Fibroblast of pulmonary artery (primary cell): ENCODE measurements at places on chromosomes 2 and 18.

- no peak for DNase-seq
Measured at GRCh38 chr2:138831154-138831553, 51.0 kb upstream of the NXPH2 start.

- peak; percentile 40 for DNase-seq
Measured at GRCh38 chr2:157438863-157439823, 4.7 kb downstream of the CYTIP start.

DNA sequence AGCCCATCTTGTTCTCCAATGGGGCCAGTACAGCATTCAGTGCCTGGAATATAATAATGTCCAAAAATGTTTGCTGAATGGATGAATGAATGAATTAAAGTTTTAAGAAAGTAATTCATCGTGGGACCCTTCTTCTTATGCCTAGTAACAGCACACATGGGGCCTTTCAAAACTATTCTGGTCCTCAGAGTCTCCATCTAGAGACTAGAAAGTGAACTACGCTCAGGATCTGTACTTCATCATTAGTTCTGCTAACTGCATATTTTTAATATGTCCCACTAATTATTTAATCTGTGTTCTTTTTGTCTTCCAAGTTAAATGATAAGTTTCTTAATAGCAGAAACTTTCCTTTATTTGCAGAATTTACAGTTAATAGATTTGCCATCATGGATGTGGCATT, 172.5 kb downstream of the SMAD2 start:
- peak; percentile 12 for DNase-seq

DNA sequence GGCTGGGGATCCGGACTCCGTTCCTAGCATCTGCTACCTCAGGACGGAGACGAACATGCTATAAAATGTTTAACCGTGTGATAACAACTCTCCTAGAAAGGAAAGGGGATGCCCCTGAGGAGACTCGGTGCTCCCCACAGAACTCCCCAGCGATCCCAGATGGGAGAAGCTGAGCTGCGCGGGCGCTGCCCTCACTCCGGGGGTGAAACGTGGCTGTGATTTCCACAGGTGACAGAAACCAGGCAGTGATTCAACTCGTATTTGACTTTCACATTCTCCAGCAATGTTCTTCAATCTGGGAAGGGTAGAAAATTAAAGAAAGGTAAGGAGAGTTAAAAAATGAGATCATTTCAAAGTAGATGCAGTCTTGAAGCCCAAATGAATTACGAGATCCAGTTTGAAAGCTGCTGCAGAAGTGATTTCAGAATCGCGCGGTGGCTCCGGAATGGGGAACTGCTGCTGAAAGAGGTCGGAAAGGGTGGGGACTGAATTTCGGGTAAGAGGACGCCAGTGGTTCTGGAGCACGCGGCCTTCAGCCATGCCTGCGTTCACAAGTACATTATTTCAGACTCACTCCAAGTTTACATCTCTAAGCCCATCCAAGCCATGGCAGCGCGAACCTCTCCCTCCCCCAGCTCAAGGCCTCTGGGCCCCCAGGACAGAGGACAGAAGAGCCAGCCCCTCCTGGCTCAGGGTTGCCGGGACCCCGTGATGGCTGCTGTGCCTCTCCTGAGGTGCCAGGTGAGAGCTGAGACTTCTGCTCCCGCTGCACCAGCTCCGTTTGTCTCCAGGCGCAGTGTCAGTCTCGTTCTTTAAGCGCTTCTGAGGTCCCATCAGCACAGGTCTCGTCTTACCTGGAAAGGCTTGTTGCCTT, 39.5 kb downstream of the ADNP2 start:
- peak; percentile 18 for DNase-seq

DNA sequence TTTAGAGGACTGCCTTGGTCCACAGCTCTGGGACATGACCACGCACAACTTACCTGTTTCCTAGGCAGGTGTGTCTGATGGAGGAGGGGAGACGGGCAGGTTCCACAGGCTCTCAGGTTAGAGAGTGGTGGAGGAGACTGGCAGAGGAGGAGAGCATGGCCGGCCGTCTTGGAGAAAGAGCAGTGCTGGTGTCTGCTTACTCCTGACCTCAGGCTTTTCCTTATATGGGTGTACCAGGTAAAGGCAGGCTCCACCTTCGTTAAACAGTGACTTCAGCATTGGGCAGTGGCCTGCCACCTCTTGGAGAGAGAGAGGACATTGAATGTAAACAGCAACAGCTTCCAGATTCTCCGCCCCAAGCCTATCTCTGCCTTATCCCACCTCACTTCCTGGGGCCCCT, at the start of gene CAPN13:
Gene CAPN13, minus strand, starts transcription at position 198 of the 400 bp plus-strand sequence. CDS start 20,121 bp downstream, outside the sequence.
- no peak for DNase-seq

GRCh38 chr2:195595825-195596224, 61.2 kb upstream of the SLC39A10 start:
- DNase-seq, result no peak

GRCh38 chr2:237154082-237154638, 68.5 kb downstream of the COPS8 start:
- peak; percentile 74 for DNase-seq

DNA sequence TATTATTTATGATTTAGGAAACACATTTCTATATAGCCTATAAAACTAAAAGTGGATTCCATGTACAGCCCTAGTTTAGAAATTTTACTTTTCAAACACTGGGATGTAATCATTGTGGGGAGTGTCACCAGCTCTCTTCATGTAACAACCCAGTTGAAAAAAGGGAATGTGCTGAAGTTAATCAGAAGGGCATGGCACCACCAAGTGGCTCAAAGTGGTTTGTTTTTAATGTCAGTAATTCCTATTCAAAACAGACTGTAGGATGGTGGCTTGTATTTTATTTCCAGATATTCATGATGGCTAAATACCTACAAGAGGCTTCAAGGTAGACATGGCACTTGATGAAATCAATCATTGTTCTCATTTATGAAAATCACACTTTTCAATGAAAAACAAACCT, 58.1 kb upstream of the TMEM182 start:
- peak; percentile 44 for DNase-seq

GRCh38 chr2:11665028-11665427, 5.0 kb downstream of the NTSR2 start:
- DNase-seq, result no peak

DNA sequence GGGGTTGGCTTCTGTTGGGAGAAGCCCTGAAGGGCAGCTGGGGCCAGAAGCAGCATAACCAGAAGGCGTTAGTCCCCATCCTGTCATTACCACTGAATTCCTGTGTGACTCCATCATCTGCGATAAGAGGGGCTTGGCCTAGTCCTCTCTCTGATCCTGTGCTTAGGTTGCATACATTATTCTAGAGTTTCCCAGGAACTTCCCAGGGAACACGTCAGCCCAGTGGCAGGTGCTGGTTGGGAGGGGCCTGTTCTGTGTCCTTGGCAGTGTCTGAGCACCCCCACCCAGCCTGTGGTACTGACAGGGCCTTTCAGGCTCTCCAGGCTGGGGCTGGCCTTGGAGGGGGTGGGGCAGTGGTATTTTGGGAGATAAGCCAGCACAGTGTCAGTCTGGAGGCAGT, 4.5 kb upstream of the TOGARAM2 start:
- peak; percentile 55 for DNase-seq

DNA sequence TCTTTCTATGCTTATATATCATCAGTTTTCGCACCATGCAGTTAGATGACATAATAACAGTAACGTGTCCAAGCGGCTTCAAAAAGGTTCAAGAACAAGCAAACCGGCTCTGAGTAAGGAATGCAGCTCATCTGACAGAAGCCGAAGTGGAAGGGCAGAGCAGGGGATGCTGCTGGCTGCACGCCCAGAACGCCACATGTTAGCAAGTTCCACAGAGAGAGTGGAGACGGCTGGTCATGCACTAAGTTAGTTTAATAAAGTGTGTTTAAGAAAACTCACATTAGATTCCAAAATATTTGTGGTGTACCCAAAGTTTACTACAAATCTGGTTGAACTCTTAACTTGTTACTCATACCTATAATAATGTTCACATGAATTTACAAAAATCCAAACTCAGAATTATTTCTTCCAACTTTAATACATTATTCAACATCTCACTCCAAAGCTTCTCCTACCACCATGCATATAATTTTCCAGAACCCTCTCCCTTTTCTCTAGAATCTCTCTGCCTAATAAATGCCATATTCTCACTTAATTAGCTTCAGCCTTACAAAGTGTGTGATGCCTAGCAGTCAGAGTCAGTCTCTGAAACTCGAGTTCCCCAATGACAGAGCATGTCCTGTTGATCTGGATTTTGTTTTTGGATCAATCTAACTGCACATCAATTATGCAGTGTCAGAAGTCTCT, 170.0 kb downstream of the DNAH7 start:
- DNase-seq, result peak; percentile 95

DNA sequence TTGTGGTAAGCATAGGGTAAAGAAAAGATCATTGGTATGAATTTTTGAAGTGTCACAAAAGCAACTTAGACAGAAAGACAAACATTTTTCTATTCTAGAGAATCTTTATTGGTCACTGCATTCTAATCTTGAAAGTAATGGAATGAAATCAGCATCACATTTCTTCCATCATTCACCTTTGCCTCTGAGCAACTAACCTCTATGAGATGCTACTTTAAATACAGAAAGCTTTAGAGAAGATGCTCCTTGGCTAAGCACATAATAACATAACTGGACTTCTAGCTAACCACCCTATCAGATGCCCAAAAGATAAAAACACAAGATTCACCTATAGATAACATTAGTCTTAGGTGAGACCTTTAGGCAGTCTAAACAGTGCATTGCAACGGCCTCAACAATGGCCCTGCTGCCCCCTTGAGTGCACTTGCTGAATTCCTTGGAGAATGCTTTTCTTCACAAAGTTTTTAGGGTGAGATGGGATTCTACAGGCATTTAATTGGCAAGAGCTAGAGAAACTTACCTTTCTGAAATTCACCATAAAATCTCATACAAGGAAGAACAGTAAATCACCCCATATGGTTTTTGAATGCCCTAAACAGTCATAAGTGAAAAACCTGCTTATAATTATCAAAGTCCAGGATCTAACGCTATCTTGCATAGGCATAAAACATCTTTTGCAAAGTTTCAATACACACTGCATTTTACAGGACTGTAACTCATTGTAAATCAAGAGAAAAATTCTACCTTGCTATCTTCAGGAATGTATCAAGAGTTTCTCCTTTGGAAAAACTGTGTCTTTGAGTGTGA, 791.3 kb upstream of the CHAC2 start:
- peak; percentile 19 for DNase-seq

GRCh38 chr2:82289446-82289845, 1984.9 kb upstream of the LRRTM1 start:
- DNase-seq, result no peak

GRCh38 chr2:109226128-109226527, 97.1 kb downstream of the SH3RF3 start:
- DNase-seq, result no peak

- no peak for DNase-seq
Measured at GRCh38 chr2:98658816-98659490, 50.6 kb downstream of the UNC50 start.

DNA sequence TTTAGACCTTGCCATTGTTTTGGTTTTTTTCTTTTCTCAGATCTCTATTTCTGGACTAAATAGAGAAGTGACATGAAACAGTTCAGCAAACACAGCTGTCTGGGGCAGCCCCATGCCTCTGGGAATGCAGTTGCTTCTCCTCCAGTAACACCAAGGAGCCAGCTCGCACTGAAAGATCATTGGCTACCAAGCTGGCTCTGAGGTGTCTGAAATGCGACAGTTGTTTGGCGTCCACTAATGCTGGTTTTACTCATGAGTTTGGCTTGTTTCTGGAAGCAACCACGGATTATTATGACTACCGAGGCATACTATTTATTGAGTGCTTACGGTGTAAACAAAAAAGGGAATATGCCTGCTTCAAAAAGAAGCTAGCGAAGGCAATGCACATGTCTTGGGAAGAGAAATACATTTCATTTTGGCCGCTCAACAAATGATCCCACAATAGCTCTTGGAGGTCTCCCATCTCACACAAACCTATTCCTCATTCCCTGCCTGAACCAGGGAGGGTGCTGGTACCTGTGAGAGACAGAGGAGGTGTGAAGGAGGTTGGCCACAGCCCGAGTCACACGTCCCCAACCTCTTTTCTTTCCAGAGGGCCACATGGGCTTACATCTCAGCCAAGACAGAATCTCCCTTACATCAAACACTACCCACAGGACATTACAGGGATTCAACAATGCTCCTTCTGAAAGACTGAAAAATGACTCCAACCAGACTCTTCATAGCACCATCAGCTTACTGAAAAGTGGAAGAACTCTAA, 37.5 kb upstream of the NEB start:
- DNase-seq, result peak; percentile 16

- DNase-seq, result no peak
Measured at GRCh38 chr2:236636261-236636660, 66.6 kb downstream of the ACKR3 start.

DNA sequence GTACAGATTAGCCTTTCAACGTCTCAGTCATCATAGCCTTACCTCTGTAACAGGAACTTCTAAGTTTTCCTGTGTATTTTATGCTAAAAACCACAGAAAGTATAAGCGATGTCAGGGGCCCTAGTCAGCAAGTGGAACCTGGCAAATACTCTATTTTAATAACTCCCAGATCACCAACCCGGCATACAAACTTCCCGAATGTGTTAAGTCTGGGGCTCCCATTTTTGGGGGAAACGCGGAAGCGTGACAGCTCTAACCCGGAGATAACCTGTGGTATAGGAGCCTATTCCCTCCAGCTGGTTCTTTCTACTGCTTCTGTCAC, 574 bp downstream of the NIFK start:
- no peak for DNase-seq
